PC-3 (cell line): ENCODE measurements at places on chromosomes 4 and X. TPM values are rescaled to one million over a fixed set of nuclear protein-coding genes. Genes with fewer than 3 reads are reported as not detected.

PDZD4 gene
- total RNA-seq: 0.26 and 0.63 TPM in 2 replicates

NLGN4X gene
- not detected in 2 replicates for total RNA-seq

GPR82 gene
- total RNA-seq: not detected in 2 replicates

ADH6 gene
- total RNA-seq: not detected in 2 replicates

MFAP3L gene
- total RNA-seq: 0.40 and 0.47 TPM in 2 replicates

DNA sequence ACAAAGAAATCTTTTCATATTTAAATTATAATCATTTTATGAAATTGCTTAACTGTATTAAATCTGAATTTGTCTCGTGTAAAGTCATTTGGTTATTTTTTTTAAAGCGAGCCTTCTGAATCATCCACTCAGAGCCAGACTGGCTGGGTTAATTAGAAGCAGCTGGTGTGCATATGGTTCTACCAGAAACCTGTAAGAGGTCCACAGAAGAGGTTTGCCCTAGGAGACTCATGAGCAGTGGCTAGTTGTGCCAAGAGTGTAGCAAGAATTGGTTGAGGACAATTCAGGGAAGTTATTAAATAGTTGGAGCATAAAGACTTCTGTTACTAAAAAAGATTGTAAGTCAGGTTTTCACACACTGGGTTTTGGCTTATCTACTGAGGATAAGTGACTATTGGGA, 267.4 kb downstream of the IL1RAPL2 start:
- no peak overlapping the region for H3K27ac ChIP-seq
- no peaks in the 10 kb centered on the region for H3K4me1 ChIP-seq
- no peak for DNase-seq

DNA sequence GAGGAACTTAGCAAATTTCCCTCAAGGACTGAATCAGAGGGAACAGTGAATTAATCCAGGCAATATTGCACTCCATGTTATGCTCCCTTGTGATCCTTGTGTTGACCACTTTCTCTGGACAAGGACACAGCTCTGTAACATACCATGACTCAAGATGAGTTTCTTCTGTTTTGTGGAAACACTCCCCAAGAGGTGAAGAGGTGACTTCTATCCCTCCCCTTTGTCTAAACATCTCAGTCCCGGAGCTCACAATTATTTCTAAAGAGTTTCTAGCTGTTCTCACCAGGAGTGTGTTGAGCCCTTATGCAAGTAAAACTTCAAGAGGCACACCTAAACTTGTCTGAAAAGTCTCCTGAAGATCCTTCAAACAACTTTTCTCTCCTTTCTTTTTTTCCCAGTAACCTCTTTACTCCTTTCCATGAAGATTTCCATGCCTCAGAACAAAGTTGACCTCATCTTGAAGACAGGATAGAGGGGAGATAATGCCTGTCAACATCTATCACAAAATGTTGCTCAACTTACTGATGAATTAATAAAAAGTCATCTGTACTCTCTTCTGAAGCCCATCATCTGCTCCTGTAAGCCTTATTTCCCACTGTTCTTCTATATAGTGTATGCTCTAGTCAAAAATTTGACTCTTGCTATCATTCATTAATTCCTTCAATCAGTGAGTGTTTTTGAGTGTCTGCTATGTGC, 429.1 kb downstream of the SPRY1 start:
- H3K36me3 ChIP-seq: no peaks in the 10 kb centered on the region
- no peaks in the 10 kb centered on the region for H3K27me3 ChIP-seq
- no peak overlapping the region for H3K27ac ChIP-seq
- H3K4me3 ChIP-seq: no peak overlapping the region
- DNase-seq: peak; percentile 11
- H3K4me1 ChIP-seq: 0 out of 2 replicates have a peak, but pooled peaks cover 6% of the 10 kb centered on the region

GRCh38 chr4:176339936-176340761, 20.4 kb downstream of the SPCS3 start:
- H3K27ac ChIP-seq: no peak overlapping the region
- H3K4me3 ChIP-seq: peak overlapping the region; percentile 49; the same call in 1 of the 2 replicates
- DNase-seq: no peak
- H3K36me3 ChIP-seq: no peaks in the 10 kb centered on the region
- H3K27me3 ChIP-seq: no peaks in the 10 kb centered on the region
- peaks cover 6% of the 10 kb centered on the region; the same call in 1 of the 2 replicates for H3K4me1 ChIP-seq

GRCh38 chr4:177033135-177033534, 240.4 kb upstream of the VEGFC start:
- H3K4me3 ChIP-seq: no peak overlapping the region
- no peak for DNase-seq
